Osteoblast (primary cell): ENCODE measurements at places on chromosomes 4 and X. TPM values are rescaled to one million over a fixed set of nuclear protein-coding genes. Genes with fewer than 3 reads are reported as not detected.

The PROM1 gene
- total RNA-seq, result not detected in 2 replicates

The MAGEE1 gene
- 2.2 and 2.7 TPM in 2 replicates for total RNA-seq

The GPC4 gene
- total RNA-seq, result 8.3 TPM in 2 replicates

The SLC9B2 gene
- 23.5 and 23.6 TPM in 2 replicates for total RNA-seq

The ABLIM2 gene
- 0.29 and 0.36 TPM in 2 replicates for total RNA-seq

The KLHL4 gene
- total RNA-seq, result 0.72 and 1.2 TPM in 2 replicates

The TACR3 gene
- not detected in 2 replicates for total RNA-seq

The ABHD18 gene
- total RNA-seq, result 8.3 and 10.1 TPM in 2 replicates

The S100G gene
- not detected in 2 replicates for total RNA-seq

The PCDH18 gene
- 171 and 191 TPM in 2 replicates for total RNA-seq

The PUDP gene
- total RNA-seq, result 6.5 and 9.4 TPM in 2 replicates

The CAPN6 gene
- not detected in 2 replicates for total RNA-seq

The CTAG1B gene
- total RNA-seq, result not detected in 2 replicates

The EOLA1 gene
- total RNA-seq, result 12.1 and 13.0 TPM in 2 replicates

The PABPC5 gene
- total RNA-seq, result 3.2 and 3.6 TPM in 2 replicates

The SGMS2 gene
- total RNA-seq, result 148 and 149 TPM in 2 replicates

The RRAGB gene
- total RNA-seq, result 33.9 and 34.0 TPM in 2 replicates

The MAGED4B gene
- total RNA-seq, result 24.6 and 29.8 TPM in 2 replicates

The VSIG1 gene
- total RNA-seq, result not detected in 2 replicates

The MAGEA12 gene
- total RNA-seq, result not detected in 2 replicates

The TMEM271 gene
- not detected in 2 replicates for total RNA-seq

The GCNA gene
- 4.3 and 4.4 TPM in 2 replicates for total RNA-seq

The FAM114A1 gene
- 352 and 392 TPM in 2 replicates for total RNA-seq

The ASB11 gene
- not detected in 2 replicates for total RNA-seq

The VBP1 gene
- 39.4 and 43.6 TPM in 2 replicates for total RNA-seq

The TEX11 gene
- total RNA-seq, result not detected in 2 replicates

The GLUD2 gene
- total RNA-seq, result 1.2 and 1.8 TPM in 2 replicates

The ACE2 gene
- under 0.01 TPM in 1 of 2 replicates, not detected in the other for total RNA-seq

The FHDC1 gene
- 0.29 and 0.36 TPM in 2 replicates for total RNA-seq

The CXCL6 gene
- 1.1 TPM in 1 of 2 replicates, not detected in the other for total RNA-seq

The PARM1 gene
- total RNA-seq, result under 0.01 TPM in 1 of 2 replicates, not detected in the other

The GPC3 gene
- total RNA-seq, result not detected in 2 replicates

The TMEM154 gene
- 1.8 and 2.9 TPM in 2 replicates for total RNA-seq

The ZNF718 gene
- 5.6 and 5.8 TPM in 2 replicates for total RNA-seq

The AMTN gene
- total RNA-seq, result not detected in 2 replicates

The MCF2 gene
- 0.29 TPM in 1 of 2 replicates, not detected in the other for total RNA-seq

The REELD1 gene
- not detected in 2 replicates for total RNA-seq

The NCBP2L gene
- total RNA-seq, result not detected in 2 replicates
